ENCODE measurements at places on chromosomes 13 and 19.

GRCh38 chr19:19748249-19748938, 15.5 kb upstream of the ZNF14 start:
- DNase-seq: no peak

- no peak for DNase-seq
These were observed 1563.5 kb upstream of the PRR20A start for GRCh38 chr13:55577082-55577846.

DNA sequence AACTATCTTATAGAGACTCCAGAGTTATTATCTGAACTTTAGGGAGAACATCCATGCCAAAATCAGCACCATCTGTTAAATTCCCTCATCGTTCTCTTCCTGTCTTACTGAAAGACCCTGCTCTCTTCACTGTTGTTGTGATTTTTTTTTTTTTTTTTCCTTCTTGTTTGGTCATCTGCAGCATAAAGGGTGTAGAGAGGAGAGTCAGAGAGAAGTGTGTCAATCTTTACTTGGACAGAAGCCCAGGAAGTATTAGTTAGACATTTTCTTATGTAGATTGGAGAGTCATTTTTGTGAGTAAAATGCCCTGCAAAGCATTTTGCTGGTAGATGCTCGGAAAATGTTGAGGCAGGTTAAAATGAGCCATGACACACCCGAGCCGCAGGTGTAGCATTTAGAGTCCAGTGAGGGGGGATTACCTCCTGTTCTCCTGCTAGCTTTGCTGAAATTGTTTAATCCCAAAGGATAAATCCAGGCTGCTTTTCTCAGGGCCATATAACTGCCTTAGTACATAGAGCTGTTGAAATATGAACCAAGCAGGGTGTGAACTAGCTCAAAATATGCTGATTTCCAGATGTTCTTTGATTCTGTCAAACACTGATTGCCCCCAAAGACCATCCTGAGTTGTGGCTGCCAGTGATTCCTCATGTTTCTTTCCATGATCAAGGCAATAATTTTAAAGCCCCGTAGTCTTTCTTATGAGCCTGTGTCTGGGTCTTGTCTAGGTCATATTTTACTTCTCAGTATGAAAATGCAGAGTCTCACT, 143.5 kb downstream of the DCT start:
- DNase-seq: peak; percentile 52

GRCh38 chr13:69956839-69957238, 150.8 kb upstream of the ATXN8OS start:
- DNase-seq: no peak

DNA sequence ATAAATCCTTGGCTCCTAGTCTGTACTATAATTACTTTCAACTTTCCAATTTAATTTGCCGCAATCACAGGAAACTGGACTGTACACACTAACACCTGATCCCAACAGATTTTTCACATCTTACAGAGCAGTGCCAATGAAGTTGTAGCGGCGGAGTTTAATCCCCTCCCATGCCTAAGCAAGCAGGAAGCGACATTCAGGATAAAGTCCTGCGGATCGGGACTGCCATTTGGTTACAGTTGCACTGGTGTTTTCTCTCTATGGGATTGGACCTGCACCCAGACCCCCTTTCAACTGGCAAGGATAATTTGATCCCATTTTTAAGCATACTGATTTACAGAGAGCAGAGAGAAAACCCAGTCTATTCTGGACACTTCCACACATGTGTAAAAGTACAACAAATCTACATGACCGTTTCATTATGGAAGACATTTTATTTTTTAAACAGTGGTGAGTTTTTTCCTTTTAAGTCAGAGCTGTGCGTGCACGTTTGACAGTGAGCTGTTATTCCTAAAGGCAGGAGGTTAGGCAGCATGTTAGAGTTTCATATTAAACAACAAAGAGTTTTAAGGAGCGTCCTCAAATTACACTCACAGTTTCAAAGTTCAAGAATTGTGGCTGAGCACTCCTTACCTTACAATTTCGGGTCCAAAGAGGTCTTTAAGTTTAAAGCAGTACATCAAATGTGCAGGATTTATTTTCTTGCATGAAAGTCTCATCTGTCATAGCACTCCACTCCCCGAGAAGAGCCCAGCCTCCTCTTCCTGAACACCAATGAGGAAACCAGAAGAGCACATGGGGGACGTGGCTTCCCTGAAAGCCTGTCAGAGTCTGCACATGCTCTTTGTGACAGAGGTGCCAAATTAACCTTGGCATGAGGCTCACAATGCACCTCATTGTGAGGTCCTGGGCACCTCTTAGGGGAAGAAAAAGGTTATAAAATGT, 141.6 kb upstream of the RFC3 start:
- DNase-seq: peak; percentile 44

DNA sequence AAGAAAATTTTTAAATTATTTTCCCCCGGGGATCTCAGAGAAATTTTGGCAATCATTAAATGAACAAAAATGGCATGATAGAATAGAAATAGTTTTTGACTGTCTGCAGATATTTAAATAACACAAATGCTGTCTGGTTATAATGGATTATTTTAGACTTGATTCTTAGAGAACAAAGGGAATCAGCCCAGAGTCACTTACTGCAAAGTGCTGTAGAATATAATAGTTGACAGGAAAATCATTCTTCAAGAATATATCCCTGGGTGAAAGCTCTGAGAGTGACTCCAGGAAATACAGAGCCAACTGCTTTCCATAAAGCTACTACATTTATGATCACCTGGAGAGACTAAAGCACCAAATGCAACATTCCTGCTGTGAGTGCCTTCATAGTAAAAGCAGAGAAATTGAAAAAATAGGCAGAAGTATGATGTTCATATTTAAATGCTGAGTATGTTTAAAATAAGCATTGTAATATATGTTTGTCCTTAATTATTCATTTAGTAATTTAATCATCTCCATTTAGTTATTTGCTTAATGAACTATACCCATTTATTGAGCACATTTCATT, 1765.8 kb downstream of the SLITRK1 start:
- no peak for DNase-seq

GRCh38 chr19:34314437-34315313, 50.3 kb upstream of the GPI start:
- DNase-seq: no peak

- DNase-seq: no peak
These were observed 265.7 kb downstream of the ZNF536 start for GRCh38 chr19:30637926-30638325.

DNA sequence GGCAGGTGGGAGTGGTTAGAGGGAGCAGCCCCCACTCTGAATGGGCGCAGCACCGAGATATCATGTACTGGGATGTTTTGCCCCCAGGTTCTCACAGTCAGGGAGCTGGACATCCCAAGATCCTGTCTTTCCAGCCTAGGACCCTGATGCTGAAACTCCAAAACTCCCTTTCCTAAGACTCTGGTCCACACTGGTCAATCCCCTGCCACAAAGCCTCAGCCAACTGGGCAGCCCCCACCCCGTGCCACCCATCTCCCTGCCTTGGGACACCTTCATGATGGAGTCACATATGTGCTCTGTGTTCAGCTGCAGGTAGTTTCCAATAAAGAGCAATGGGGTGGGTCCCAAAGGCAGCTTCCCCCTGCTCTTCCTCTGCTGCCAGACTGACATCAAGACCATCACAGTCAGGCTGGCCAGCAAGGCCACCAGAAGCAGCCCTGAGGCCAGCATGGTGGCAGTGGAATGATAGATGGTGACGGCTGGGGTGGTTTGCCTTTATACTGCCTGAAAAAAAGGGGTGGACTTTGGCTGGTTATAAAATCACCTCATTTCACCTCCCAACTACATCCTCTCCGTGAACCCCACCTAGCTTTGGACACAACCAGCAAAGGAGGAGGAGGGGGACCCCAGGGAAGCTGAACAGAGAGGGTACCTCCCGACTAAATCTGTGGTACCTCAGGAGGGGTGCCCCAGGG, 36.3 kb downstream of the CYP2B6 start:
- DNase-seq: no peak

GRCh38 chr13:83780227-83780626, 102.0 kb downstream of the SLITRK1 start:
- DNase-seq: peak; percentile 30

DNA sequence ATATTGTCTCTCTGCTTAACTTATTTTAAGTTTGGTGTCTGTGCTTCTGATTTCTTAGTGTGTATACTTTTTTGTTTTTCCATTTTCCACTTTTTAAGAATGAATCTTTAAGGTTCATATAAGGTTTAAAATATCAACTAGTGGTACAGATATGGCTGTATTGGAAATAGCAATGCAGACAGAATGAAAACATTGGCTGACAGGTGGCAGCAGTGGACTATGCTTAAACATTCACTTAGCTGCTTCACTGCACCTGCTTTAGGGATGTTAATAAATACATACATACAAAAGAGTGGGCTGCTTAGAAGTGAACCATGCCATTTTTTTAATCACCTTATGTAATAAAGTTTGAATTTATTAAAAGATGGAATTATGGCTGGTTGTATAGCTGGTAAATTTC, 27.3 kb downstream of the TM9SF2 start:
- DNase-seq: peak; percentile 50

- DNase-seq: no peak
These were observed 59.8 kb downstream of the TRPM4 start for GRCh38 chr19:49217382-49217781.

Measured in WERI-Rb-1 (cell line).